Hepatocyte (in vitro differentiated cells): ENCODE measurements at places on chromosomes 7 and 10. TPM values are rescaled to one million over a fixed set of nuclear protein-coding genes. Genes with fewer than 3 reads are reported as not detected.
A peak's percentile ranks its signal among the peaks of the same experiment; 100 is the strongest.

DNA sequence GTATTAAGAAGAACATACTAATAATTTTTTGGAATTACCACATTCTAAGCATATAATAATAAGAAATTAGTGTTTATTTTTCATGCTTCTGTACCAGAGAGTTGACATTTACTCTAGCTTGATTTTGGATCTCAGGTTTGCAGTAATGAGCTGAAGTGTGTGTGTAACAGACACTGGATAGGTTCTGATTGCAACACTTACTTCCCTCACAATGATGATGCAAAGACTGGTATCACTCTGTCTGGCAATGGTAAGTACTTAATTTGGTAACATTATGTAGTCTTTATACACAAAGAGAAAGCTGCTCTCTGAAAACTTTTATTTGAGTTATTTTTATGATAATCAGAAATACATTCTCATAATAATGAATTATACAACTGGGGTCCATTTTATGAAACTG lies 54.1 kb downstream of the SRI start:
- no peaks in the 10 kb centered on the region for H3K4me1 ChIP-seq
- no peaks in the 10 kb centered on the region for H3K36me3 ChIP-seq
- H3K4me3 ChIP-seq = no peak overlapping the region
- H3K27ac ChIP-seq = no peak overlapping the region

GRCh38 chr7:2631946-2632732 lies at the start of gene TTYH3:
Gene TTYH3, plus strand, starts transcription at chr7:2631986. Its CDS starts 170 bp downstream, at chr7:2632156.
- H3K36me3 ChIP-seq = no peaks in the 10 kb centered on the region
- H3K4me3 ChIP-seq = peak within 1 kb of the TSS; percentile 98
- DNase-seq = no peak
- peak within 1 kb of the TSS; percentile 97 for H3K27ac ChIP-seq
- H3K4me1 ChIP-seq = peaks cover 60% of the 10 kb centered on the region

DNA sequence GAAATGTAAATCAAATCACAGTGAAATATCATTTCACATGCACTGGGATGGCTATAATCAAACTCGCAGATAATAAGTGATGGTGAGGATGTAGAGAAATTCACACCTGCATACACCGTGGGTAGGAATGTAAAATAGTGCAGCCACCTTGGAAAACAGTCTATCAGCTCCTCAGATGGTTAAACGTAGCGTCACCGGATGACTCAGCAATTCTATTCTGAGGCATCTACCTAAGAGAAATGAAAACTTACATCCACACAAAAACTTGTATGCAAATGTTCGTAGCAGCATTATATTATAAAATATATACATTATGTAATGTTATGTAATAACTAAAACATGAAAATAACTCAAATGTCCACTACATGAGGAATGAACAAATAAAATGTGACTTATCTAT lies 38.9 kb downstream of the SH3PXD2A start:
- no peak overlapping the region for H3K4me3 ChIP-seq
- H3K4me1 ChIP-seq = peaks cover 48% of the 10 kb centered on the region
- no peaks in the 10 kb centered on the region for H3K27me3 ChIP-seq
- DNase-seq = no peak
- H3K27ac ChIP-seq = no peak overlapping the region

- H3K36me3 ChIP-seq = no peaks in the 10 kb centered on the region
- peak; percentile 79 for DNase-seq
- no peaks in the 10 kb centered on the region for H3K27me3 ChIP-seq
- H3K27ac ChIP-seq = peak overlapping the region; percentile 99
- peaks cover 21% of the 10 kb centered on the region for H3K4me1 ChIP-seq
These were observed 745 bp downstream of the YWHAG start for GRCh38 chr7:76358011-76358480.

AGR3 gene
- polyA plus RNA-seq = 51.0 and 65.1 TPM in 2 replicates

GRCh38 chr7:55557666-55558188 lies 14.6 kb downstream of the VOPP1 start:
- DNase-seq = no peak
- no peaks in the 10 kb centered on the region for H3K27me3 ChIP-seq
- H3K27ac ChIP-seq = no peak overlapping the region

- H3K36me3 ChIP-seq = no peaks in the 10 kb centered on the region
- peaks cover 12% of the 10 kb centered on the region for H3K27me3 ChIP-seq
- DNase-seq = peak; percentile 85
- peak overlapping the region; percentile 86 for H3K27ac ChIP-seq
These were observed 804 bp downstream of the UNC5B start for GRCh38 chr10:71213127-71213621.

CISD1 gene
- 94.4 and 95.9 TPM in 2 replicates for polyA plus RNA-seq

DNA sequence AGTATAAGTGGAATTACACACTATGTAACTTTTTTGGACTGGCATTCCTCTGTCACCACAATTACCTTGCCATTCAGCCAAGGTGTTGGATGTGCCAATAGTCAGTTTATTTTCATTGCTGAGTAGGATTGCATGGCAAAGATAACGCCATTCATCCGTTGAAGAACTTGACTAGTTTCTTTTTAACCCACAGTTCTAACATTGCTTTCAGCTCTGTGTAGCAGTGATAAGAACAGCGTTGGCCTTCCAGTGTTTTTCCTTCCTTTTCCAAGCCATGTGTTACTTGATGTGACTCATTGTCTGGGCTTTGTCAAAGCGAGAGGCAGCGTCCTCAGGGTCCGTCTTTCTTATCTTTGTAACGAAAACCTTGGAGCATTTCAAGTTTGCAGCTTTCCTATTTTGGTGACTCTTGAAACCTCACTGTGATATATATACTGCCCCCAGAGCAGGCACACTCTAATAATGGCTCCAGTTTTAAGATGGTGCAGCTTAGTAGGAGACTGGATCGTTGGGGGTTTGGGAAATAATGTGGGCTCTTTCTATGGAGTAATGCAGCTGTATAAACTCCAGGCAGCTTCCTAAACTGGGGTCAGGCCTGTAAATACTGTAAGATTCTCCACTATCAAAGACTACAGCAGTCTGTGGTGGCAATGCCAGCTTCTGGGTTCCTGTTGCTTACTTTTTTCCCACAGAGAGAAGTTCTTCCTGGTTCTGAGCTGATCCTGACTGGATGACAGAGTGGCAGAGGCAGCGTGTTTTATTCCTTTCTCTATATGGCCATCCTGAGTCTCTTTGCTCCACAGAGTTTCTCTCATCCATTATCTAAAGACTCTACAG lies 41.7 kb downstream of the AKR1E2 start:
- no peaks in the 10 kb centered on the region for H3K36me3 ChIP-seq
- H3K4me1 ChIP-seq = no peaks in the 10 kb centered on the region
- peak; percentile 37 for DNase-seq
- peak overlapping the region; percentile 46 for H3K27ac ChIP-seq
- no peak overlapping the region for H3K4me3 ChIP-seq

IGFBP3 gene
- polyA plus RNA-seq = 268 and 355 TPM in 2 replicates

DNA sequence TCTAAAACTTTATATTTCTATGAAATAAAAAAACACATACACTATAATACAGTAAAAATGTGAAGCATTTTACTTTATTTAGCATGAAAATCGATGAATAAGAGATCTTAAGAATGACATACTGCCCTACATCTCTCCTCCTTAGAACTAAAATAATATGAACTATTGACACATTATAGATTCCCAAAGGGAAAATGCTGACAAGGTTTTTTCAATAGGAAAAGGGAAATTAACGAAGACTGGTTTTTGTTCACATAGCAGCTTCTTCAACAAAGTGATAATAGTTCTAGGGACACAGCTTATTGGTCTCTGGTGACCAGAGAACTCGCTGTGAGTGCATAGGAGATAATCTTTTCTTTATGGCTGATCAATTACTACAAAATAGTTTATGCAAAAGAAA lies 57.9 kb upstream of the FEZF1 start:
- H3K36me3 ChIP-seq = no peaks in the 10 kb centered on the region
- no peak overlapping the region for H3K27ac ChIP-seq
- H3K27me3 ChIP-seq = no peaks in the 10 kb centered on the region

NACAD gene
- 2.0 and 3.9 TPM in 2 replicates for polyA plus RNA-seq

DNA sequence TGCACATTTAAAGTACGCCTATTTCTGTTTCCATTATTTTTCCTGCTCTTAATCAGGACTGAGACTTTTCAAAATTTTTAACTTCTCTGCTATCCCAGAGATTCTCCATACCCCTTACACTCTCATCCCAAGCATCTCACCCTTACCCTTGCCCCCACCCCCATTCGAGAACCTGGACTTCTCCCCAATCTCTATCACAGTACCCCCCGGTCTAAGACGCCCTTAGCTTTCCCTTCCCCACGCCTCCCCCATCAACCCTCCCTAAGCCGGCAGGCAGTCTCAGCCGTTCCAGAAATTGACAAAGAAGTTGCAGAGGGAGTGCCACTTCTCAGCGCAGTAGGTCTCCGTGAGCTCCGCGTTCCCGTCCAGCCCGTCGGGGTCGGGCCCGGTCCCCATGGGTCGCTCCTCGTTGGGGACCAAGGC lies 1.4 kb downstream of the FGFBP3 start:
- H3K4me1 ChIP-seq = peaks cover 8% of the 10 kb centered on the region
- H3K36me3 ChIP-seq = no peaks in the 10 kb centered on the region
- H3K4me3 ChIP-seq = peak overlapping the region; percentile 94
- H3K27ac ChIP-seq = peak overlapping the region; percentile 22
- peak; percentile 35 for DNase-seq

GRCh38 chr10:13893926-13894325 lies 307.2 kb downstream of the PRPF18 start:
- H3K36me3 ChIP-seq = no peaks in the 10 kb centered on the region
- no peaks in the 10 kb centered on the region for H3K4me1 ChIP-seq
- H3K27me3 ChIP-seq = peaks cover 53% of the 10 kb centered on the region
- no peak for DNase-seq
- H3K27ac ChIP-seq = no peak overlapping the region

DNA sequence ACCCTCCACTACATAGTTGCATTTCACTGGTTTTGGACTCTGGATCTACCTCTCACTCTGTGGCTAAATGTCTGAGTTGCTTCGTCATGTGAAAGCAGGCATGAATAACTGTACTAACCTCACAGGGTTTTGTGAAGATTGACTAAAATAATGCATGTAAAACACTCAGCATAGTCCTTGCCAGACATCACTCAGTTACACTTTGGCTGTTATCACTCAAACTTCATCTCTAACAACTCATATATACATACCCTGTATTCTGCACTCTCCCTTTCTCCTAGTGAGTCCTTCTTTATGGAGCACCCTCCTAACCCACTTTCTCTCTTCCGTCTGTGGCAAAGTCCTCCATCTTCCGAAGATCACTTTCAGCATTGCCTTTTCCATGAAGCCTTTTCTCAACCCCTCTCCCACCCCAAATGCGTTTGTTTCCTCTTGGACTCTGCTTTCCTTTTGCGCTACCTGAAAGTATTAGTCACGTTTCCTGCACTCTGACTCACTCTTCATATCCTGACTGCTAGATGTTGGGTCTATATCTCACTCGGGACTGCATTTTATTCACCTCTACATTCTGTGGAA lies 72.6 kb downstream of the OSBPL3 start:
- H3K36me3 ChIP-seq = no peaks in the 10 kb centered on the region
- peaks cover 4% of the 10 kb centered on the region for H3K4me1 ChIP-seq
- no peaks in the 10 kb centered on the region for H3K27me3 ChIP-seq
- H3K4me3 ChIP-seq = no peak overlapping the region
- DNase-seq = no peak

AVPI1 gene
- polyA plus RNA-seq = 28.5 and 34.1 TPM in 2 replicates

SAMD9L gene
- polyA plus RNA-seq = 1.5 and 3.4 TPM in 2 replicates

DNA sequence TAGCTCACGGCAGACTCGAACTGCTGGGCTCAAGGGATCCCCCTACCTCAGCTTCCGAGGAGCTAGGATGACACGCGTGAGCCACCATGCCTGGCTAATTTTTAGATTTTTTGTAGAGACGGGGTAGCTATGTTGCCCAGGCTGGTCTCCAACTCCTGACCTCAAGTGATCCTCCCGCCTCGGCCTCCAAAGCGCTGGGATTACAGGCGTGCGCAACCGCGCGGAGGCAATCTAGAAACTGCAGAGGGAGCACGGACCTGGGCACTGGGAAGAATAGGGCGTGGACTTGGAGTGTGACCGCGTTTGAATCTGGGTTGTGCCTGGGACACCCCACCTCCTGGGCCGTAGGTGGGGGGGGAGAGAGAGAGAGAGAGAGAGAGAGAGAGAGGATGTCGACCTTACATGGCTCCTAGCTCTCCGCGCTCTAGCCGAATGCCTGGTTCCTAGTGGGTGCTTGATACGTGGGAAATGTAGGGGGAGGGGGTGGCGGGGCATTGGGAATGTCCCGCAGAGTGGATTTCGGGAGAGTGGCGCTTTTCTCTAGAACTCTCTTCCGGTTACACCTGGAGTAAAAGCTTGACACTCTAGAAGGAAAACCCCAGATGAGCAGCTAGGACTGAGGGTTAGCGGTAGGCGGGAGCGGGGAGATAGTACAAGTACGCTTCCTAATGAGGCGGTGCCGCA lies 1.2 kb upstream of the MAP3K8 start:
- no peaks in the 10 kb centered on the region for H3K36me3 ChIP-seq
- H3K27ac ChIP-seq = peak overlapping the region; percentile 98

DNA sequence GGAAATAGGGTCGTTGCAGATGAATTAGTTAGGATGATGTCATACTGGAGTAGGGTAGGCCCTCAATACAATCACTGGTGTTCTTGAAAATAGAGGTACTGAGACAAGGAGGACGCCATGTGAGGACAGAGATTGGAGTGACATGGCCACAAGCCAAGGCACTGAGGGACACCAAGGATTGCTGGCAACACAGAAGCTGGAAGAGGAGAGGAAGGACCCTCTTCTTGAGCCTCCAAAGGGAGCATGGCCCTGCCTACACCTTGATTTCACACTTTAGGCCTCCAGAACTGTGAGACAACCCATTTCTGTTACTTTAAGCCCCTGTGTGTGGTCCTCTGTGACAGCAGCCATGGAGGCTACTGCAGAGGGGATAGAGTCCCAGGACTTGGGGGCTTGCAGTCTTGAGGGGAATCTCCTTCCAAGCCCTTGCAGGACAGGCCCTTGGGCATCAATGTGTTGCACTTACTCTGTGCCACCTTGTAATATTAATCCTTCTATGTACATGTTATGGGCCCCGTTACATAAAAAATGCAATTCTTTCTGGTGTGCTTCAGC lies 3.7 kb upstream of the AOC1 start:
- no peak overlapping the region for H3K4me3 ChIP-seq
- DNase-seq = no peak
- no peaks in the 10 kb centered on the region for H3K36me3 ChIP-seq
- H3K27me3 ChIP-seq = no peaks in the 10 kb centered on the region

- H3K4me1 ChIP-seq = peaks cover 4% of the 10 kb centered on the region
- no peaks in the 10 kb centered on the region for H3K36me3 ChIP-seq
- no peak overlapping the region for H3K27ac ChIP-seq
- H3K4me3 ChIP-seq = no peak overlapping the region
- H3K27me3 ChIP-seq = no peaks in the 10 kb centered on the region
These were observed 30.5 kb upstream of the ZRANB1 start for GRCh38 chr10:124911124-124912067.
